ENCODE measurements at places on chromosomes 11 and 22.

- no peak for DNase-seq
These were observed 628 bp upstream of the IGLL1 start for GRCh38 chr22:23580576-23581259.

DNA sequence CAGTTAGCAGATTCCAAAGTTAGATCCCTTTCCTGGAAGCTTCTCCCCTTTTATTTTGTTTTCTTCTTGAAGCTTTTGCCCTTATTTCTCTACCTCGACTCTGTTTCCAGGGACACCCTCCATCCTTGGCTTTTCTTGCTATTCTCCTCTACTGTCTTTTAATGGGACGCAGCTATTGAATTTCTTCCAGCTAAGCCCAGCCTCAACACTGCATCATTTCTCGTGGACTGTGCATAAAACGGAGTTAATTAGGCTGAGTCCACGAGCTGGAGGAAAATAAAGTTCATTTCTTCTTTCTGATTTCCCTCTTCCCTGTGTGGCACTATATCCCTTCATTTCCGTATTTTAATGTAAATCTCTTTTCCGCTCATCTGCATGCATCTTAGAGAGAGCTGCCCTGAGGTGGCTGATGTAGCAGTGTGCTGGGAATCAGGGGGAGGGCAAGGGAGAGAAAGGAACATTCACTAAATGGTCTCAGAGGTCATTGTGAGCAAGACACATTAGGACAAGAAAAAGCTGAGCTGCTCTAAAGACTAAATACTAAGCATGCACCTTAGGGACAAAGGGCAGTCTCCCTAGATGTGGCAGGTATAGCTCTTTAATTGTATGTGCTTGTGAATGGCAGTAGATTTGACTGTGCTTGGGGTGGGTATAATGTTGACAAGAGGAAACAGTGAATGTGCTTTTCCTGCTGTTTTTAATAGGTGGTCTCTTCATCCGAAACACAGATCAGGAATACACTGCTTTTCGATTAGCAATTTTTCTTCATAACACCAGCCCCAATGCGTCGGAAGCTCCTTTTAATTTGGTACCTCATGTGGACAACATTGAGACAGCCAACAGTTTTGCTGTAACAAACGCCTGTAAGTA, 1.9 kb downstream of the GRIA4 start:
- DNase-seq = no peak

GRCh38 chr11:119025541-119025940, 5.1 kb downstream of the SLC37A4 start:
- DNase-seq = no peak

GRCh38 chr22:35053060-35053835, 12.7 kb upstream of the ISX start:
- DNase-seq = no peak
